ENCODE measurements at places on chromosomes 7 and 10.

GRCh38 chr10:128318913-128319312 is 192.7 kb upstream of the MKI67 start:
- DNase-seq = no peak

DNA sequence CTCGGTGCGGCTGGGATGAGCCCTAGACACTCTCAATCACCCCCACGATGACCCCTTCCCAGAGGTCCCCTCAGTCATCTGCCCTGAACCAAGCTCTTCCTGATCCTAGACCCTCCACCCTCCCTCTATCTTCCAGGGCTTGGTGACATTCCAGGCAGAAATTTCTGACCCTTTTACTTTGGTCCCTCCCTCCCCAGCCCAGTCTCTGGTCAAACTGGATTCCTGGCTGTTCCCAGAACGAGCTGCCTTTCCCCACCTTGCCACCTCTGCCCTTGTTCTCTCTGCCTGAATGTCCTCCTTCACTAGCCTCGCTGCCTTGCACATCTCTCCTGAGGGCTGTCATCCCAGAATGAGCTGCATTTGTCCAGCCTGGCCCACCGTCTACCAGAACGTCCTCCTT is 1.3 kb upstream of the CLDN4 start:
- no peak for DNase-seq

DNA sequence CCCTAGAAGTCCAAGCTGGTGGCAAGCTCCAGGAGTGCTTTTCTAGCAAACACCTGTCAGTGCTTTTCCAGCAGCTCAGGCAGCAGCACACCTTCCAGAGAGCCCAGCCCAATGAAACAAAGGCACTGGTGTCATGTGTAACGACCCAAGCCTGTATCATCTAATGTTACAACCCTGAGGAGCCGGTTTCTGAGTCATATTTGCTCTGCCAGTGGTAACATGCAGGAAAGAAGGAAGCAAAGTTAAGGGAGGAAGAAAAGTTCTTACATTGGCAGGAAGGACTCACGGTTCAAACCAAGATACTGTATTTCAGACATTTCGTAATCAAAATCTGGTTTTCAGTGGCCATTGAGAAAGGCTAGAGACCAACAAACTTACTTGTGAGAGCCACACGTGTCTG is at the start of gene ANKRD22:
Gene ANKRD22 (minus strand): TSS at position 139 of the 400 bp plus-strand sequence. CDS start 237 bp downstream, outside the sequence.
- peak; percentile 29 for DNase-seq

DNA sequence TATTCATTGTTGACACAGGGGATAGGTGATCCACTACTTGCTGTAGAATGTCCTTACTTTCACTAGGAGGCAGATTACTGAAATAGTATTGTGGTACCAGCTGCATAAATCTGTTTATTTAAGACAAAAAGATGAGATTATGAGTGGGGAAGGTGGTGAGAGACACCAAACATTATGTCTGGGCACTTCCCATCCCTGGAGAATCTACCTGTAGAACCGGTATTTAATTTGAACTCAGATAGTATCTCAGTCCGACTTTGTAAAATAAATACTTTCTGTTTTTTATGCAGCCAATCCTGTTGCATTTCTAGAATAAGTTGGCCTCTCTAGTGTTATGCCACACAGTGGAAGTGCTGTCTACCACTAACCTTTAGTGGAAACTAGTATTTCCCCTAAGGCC is 13.4 kb downstream of the BCCIP start:
- DNase-seq = no peak

Measured in D341Med (cell line).